ENCODE measurements at places on chromosomes 3 and 15.
A peak's percentile ranks its signal among the peaks of the same experiment; 100 is the strongest.

- DNase-seq, result no peak
Observed at GRCh38 chr15:90060797-90061196, 41.5 kb downstream of the IDH2 start.

DNA sequence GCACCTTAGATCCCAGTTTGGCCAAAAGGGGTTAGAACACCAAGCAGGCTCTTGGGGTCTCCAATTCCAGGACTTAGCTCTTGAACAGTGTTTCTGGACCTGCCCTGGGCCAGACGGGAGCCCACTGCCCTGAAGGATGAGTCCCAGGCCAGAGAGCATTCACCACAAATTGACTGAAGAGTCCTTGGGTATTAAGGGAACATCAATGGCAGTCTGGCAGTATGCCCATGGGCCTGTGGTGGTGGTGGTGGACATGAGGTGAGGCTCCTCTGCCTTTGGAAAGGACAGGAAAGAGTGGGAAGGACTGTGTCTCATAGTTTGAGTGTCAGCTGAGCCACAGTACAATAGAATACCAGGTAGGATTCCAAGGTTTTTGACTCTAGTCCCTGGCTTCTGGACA, 960.0 kb downstream of the DIPK2A start:
- no peak for DNase-seq

DNA sequence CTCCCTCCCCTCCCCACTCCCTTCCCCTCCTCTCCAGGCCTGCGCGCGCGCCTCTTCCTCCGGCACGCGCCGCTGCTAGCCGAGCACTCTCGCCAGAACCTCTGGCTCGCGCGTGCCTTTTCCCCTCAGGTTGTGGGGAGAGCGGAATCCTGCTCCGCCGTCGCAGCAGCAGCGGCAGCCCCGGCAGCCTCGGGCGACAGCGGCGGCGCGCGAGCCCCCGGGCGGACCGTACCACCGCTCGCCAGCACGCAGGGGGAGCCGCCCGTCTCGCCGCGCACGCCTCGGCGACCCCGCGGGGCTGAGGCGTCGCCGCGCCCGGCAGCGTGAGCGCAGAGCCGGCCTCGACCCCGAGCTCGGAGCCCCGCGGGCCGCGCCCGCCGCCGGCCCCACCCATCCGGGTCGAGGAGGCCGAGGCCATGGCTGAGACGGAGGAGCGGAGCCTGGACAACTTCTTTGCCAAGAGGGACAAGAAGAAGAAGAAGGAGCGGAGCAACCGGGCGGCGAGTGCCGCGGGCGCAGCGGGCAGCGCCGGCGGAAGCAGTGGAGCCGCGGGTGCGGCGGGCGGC, at the start of gene CDV3:
CDV3 (plus strand) TSS at position 58 of the 566 bp plus-strand sequence; CDS start at position 417, 359 bp downstream.
- DNase-seq, result peak; percentile 60

GRCh38 chr3:9180764-9181117, 68.7 kb downstream of the SRGAP3 start:
- DNase-seq, result no peak

DNA sequence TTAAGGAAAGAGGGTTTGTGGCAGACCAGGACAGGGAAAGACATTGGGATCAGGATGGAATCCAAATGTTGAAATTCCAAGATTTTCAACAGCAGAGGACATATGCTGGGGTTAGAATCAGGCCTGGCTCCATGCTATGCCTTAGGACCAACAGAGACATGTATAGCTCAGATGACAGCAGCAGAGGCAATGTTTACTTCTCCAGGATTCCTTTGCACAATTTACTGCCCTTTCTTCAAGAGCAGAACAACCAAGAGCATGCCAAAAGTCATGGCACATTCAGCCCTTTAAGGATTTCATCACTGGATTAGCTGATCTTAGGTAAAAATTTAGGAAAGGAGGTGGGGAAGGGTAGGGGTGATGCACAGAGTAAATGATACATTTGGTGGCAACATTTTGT, 69.6 kb upstream of the GSK3B start:
- DNase-seq, result no peak

DNA sequence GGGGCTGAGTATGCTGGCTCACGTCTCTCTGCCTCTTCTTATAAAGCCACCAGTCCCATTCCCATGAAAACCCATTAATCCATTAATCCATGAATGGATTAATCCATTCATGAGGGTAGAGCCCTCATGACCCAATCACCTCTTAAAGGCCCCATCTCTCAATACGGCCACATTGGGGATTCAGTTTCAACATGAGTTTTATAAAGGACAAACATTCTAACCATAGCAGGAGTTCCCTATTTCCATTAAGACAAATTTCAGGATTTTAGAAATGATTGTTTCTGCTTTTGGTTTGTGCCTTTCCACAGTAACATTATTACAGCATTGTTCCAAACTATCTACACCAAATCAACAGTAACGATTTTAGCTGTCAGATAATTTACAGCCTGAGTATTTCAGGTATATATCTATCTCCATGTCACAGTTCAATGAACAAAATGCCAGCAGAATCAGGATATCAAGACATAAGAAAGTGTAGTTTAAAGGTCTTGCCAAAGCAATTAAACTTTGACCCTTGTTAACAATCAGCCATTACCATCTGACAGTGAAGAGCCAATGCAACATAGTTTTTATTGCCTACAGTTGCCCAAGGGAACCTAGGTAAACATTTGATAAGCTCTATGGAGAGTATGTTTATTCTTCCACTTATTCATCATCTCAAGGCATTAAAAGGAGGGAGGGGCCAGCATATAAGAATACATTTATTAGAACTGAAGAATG, 3.8 kb downstream of the TSPAN3 start:
- no peak for DNase-seq

DNA sequence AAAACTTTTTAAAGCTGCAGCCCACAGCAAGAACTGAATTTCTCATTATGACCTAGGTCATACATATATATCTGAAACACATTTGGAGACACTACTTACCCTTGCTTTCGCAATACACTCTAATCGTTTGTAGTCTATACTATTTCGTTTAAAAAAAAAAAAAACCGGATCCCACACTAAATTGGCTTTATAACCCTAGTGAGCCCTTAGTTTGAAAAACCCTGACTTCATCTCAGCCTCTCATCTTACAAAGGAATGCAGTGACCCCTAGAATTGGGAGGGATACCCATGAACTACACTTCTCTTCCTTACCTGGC, 4.2 kb downstream of the RARRES1 start:
- DNase-seq, result no peak

DNA sequence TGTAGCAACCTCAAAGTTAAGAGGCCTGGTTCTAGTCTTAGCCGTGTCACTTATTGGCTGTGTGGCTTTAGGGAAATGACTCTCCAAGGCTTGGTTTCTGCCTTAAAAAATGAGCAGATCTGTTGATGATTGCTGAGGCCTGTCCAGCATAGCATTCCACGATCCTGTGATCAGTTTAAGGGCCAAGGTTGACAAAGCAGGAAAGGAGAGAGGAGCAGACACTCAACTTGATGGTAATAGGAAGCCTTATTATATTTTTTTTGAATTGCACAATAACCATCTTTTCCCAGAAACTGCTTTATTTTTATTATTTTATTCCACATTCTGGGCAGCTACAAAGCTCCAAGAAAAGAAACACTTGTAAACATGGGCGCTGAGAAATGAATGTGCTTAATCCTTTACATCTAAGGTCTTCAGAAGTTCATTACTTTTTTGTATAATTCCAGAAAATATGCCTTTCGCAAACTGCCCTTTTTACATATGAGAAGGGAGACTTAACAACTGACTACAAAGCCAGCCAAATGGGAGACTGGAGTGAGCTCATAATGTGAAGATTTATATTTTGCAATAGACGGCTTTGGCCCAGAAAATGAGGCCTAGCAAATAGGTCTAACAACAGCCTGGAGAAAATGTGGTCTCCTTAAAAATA, 241.0 kb downstream of the ATP8B4 start:
- no peak for DNase-seq

- no peak for DNase-seq
Observed at GRCh38 chr3:132787616-132788300, 65.5 kb upstream of the NPHP3 start.

GRCh38 chr3:62951037-62951613, 75.9 kb upstream of the CADPS start:
- DNase-seq, result no peak

DNA sequence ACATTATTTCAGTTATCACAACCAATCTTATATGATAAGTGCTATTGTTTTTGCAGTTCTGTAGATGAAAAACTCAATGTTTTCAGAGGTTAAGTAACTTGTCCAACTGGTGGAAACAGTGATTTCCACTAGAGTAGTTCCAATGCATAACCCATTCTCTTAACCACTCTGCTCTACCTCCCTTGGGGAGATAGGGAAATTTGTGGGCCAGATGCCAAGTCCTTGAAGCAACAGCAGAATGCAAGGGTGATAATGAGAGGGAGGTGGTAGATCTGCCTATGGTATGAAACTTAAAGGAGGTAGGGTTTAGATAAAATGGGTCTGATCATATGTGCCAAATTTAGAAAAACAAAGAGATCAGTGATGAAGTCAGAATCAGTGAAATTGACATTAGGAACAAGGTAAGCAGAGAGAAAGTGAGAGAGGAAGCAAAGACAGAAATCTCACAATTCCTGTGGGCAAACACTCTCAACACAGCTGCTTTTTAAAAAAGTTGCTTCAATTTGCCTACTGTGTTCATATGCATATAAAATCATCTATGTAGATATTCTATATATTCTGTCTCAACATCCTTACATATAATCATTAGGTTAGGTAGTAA, 50.5 kb upstream of the UBP1 start:
- no peak for DNase-seq

GRCh38 chr3:190048932-190049441, 71.7 kb downstream of the P3H2 start:
- no peak for DNase-seq

GRCh38 chr3:183211352-183211751, 41.7 kb upstream of the B3GNT5 start:
- DNase-seq, result no peak

DNA sequence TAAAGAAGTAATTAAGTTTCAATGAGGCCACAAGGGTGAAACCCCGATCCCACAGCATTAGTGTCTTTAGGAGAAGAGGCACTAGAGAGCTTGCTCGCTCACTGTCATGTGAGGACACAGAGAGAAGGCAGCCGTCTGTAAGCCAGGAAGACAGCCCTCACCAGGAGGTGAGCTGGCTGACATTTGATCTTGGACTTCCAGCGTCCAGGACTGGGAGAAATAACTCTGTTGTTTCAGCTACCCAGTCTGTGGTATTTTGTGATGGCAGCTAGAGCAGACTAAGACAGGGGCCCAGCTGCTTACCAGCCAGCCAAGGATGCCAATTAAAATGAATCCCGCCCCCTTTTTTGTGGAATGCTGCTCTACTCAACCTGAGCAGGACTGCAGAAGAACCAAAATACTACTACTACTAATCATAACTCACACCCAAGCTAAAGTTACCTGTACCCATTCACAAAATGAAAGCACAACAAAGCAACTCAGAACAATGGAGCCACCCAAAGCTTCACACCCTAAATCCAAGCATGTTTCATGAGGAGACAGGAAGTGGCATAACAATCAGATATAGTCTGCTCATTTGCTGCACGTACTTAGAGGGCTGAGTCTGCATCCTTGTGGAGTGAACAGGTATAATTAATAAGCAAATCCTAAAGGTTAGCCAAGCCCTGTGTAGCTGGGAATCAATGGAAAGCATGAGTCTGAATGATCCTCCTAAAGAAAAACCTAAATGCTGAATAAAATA, 35.6 kb upstream of the RHCG start:
- no peak for DNase-seq

DNA sequence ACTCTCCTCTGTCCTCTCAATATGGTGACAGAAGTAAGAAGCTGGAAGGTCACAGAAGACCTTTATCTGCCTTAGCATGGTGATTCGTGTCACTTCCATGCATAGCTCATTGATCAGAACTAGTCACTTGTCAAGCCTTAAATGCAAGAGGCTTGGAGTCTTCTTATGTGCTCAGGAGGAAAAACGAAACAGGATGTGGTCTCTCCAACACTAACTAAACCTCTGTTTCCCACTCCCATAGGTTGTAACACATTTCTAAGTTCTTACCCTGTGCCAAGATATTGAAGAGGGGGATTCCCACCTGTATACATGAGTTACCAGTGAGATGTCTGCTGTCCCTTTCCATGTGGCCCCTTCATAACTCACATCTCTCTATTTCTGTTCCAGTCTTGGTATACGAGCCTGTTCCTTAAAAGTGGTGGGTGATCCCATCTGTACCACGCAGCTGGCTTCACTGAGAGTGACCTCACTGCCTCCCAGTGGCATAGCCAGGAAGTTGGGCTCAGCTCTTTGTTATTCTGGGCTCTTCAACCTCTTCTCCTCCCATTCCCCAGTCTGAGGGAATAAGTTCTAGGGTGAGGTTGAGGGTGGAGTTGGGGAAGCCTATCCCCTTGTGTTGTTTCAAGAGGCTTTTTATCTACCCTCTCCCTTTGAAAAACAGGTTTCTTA, 203.2 kb upstream of the PPP2R3A start:
- DNase-seq, result no peak

GRCh38 chr15:39657668-39658067, 76.8 kb downstream of the THBS1 start:
- no peak for DNase-seq

- DNase-seq, result no peak
Observed at GRCh38 chr3:101829437-101829830, 19.9 kb upstream of the NFKBIZ start.

- DNase-seq, result no peak
Observed at GRCh38 chr3:157129803-157130466, 30.0 kb downstream of the CCNL1 start.

DNA sequence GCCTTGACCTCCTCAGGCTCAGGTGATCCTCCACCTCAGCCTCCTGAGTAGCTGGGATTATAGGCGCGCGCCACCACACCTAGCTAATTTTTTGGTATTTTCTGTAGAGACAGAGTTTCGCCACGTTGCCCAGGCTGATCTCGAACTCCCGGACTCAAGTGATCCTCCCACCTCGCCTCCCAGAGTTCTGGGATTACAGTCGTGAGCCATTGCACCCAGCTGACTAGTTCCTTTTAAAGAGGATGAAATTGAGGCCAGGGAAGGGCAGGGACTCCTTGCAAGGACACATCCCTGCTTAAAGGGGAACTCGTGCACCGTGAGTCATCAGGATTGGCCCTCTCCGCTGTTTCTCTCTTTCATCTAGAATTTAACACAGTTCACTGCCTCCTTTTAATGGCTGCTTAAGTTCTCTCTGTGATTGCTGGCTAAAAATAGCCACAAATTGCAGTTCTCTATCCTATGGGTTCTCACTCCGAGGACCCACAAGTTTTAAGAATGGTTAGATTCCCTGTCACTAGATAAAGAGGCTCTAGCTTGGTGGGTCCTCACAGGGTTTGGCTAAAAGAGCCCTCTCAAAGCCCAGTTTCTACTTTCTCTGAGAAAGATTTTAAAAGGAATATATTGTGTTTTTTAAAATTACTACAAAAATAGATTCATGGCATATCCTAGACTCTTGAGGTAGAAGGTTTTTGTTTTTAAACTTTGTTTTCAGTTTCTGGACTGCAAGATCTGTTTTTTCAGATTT, 1.4 kb downstream of the CRTAP start:
- DNase-seq, result no peak

DNA sequence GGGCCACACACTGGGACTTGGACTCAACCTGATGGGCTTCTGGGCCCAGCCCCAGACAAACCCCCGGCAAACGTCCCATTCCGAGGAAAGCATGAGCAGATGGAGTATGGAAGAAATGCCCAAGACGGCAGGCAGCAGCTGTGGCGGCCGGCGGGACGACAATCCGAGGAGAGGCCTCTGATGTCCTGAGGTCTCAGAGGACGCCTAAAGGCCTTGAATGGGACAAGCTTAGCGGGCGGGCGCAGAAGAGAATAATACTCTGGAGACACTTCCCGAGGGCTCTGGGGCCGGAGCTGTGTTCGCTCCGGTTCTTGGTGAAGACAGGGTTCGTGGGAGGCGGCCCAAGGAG, 482 bp upstream of the OGG1 start:
- DNase-seq, result no peak

Data from right renal pelvis (tissue), 4 donors.